MG63 (cell line): ENCODE measurements at places on chromosomes 16 and 17. TPM values are rescaled to one million over a fixed set of nuclear protein-coding genes. Genes with fewer than 3 reads are reported as not detected.
A peak's percentile ranks its signal among the peaks of the same experiment; 100 is the strongest.

Gene OR1G1
- not detected in 2 replicates for total RNA-seq

DNA sequence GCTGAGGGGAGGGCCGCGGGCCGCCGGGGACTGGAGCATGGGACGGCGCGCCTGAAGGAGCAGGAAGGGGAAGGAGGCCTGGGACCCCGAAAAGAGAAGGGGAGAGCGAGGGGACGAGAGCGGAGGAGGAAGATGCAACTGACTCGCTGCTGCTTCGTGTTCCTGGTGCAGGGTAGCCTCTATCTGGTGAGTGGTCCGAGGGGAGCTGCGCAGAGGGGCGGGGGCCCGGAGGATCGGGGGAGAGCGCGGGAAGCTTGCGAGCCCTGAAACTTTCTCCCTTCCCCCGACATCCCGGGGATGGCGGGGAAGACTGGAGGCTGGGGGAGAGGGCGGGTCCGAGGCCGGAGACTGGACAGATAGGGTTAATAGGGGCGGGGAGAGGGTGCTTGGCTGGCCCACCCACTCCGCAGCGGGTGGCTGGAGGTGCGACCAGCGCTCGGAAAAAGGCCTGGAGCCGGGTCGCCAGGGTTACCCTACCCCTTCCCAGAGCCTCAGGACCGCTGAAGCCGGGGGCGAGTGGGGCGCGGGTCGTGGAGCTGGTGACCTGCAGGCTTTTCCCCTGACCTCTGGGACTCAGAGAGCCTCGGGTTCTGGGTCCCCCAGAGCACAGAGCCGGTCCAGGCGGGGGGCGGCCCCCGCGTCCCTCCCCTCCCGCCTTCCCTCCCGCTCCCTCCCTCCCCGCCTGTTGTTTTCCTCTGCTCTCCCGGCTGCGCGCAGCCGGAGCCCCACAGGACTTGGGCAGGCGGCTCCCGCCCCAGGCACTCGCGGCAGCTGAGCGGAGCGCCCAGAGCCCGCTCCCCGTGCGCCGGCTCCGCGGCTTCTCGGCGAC is 631 bp downstream of the NXPH3 start:
- peak; percentile 43 for DNase-seq

- DNase-seq, result peak; percentile 68
Measured at GRCh38 chr17:13601776-13602551, at the start of gene HS3ST3A1. Gene HS3ST3A1, minus strand, starts transcription at chr17:13601929. Its CDS starts 800 bp downstream, at chr17:13601129.

DNA sequence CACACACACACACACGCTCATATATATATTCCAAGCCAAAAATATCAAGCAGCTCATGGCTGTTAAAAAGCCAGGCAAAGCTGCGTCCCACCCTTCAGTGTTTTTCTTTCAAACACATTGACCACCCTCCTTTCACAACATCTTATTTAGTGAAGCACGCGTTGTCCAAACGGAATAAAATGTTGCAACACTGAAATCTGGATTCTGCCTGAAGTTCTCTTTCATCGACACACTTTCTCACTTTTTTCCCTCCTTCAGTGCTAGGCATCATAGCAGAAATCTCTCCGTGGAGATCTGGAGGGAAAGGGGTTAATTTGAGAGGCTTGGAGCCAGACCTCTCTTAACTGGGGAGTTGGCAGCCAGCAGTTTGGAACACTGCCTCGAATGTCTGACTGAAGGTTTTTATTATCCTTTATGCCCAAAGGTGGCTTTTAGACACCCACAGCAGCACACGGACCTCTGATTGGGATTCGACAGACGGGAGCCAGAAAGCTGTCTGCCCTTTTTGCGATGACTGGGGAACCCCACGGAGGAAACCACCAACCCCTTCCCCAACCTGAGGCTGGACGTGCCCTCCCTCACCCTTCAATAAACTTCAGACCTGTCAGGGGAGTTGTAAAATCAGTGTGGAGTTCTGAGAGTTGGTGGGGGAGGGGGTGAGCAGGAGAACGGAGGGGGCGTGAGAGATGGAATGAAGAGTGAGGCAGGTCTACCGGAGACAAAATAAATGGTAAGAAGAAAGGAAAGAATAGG is 833.6 kb upstream of the SOX9 start:
- DNase-seq, result peak; percentile 14

Gene RCVRN
- not detected in 2 replicates for total RNA-seq

DNA sequence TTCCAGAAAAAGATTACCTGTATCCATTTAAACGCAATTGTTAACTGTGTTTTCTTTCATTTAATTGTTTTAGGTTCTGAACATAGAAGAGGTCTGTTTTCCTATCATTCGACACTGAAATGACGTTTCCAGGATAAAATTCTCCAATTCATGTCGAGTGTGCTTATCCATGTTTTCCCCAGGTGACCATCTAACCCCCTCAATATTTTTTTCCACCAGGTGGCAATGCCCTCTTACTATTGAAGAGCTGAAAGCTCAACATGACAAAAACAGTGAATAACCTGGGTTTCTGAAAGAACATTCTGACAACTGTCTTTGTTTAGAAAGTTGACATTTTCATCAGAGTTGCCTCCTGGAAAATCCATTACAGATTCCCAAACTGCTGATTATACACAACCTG is 948.7 kb downstream of the KCNJ2 start:
- DNase-seq, result no peak

- no peak for DNase-seq
Measured at GRCh38 chr16:79628501-79628975, 28.0 kb upstream of the MAF start.

- DNase-seq, result no peak
Measured at GRCh38 chr16:81754858-81755257, 24.2 kb upstream of the PLCG2 start.

- no peak for DNase-seq
Measured at GRCh38 chr17:46027048-46027975, 28.3 kb downstream of the STH start.

DNA sequence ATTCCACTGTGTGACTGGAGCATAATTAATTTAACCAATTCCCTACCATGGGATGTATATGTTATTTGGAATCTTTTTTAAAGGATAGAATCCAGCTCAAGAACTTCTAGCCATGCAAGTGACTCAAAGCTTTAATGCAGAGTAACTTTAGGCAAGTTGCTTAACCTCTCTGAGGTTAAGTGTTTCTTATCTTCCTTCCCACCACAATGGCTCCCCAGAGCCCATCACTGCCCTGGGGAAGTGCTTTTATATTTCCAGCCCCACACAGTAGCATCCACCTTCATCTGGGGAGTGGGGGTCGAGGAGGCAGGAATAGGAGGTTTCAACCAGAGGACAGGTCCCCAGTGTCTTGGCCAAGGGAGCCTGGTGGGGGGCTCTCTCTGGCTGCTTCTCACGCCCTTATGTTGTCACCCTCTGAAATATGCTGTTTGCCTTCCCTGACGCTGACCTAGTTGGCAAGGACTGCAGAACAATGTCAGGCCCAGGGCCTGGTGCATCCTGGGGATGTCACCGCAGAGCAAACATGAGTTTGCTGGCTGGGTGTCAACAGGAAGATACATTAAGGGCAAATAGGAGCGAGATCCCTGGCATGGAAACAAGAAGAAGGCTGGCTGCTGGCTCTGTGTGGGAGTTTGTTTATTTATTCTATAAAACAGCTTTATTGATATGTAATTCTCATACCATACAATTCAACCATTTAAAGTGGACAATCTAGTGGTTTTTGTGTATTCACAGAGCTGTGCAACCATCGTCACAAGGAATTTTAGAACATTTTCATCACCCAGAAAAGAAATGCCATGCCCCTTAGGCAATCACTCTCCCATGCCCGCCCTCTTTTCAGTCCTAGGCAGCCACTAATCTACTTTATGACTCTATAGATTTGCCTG is 46.6 kb upstream of the WSB1 start:
- peak; percentile 92 for DNase-seq

- peak; percentile 76 for DNase-seq
Measured at GRCh38 chr17:2090804-2091534, 36.1 kb downstream of the HIC1 start.

- no peak for DNase-seq
Measured at GRCh38 chr17:78910497-78911284, 7.7 kb upstream of the CEP295NL start.

DNA sequence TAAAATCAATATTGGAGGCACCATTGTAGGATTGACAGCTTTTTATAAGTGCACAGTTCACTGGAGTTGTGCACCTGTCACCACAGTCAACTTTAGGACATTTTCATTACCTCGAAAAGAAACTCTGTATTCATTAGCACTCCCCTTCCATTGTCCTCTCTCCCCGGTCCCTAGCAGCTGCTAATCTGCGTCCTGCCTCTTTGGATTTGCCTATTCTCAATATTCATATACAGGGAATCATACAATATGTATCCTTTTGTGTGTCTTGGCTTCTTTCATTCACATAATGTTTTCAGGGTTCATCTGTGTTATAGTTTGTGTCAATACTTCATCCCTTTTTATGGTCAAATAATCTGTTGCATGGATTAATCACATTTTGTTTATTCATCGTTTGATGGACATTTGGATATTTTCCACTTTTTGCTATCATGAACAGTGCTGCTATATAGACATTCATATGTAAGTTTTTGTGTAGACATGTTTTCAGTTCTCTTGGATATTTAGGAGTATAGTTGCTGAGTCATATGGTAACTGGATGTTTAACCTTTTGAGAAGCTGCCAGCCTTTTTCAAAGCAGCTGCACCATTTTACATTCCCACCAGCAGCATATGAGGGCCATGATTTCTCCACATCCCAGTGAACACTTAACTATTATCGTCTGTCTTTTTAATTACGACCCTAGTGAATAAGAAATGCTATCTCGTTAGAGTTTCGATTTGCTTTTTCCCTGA is 9.8 kb downstream of the DNAJA3 start:
- no peak for DNase-seq

DNA sequence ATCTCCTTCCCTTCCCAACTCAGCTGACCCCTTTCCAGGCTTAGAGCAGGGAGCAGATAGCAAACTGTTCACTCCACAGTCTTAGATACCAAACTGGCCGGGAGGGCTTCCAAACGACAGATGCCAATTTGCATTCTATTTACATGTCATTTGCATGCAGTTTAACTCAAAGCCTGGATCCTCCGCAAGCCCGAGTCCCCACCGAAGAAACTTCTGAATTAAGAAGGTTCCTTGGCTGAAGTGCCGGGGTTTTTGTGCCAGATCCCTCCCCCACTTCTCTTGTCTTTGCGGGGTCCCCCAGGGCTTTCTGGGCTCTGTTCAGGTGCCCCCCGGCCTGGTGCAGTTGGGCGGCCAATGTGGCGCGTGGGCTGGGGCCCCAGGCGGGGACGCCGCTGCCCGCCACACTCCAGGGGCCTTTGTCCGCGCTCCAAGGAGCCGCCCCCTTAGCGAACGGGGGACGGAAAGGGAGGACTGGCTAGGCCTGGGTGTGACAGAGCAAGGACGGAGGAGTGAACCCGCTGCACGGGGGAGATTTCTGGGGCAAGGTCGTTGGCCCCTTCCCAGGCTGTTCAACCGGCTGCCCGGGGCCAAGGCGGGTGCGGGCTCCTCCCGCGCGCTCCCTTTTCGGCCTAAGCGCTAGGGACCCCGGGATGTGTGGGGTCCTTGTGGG is 1.2 kb downstream of the GPRC5B start:
- no peak for DNase-seq

Gene E2F4
- 72.5 and 81.0 TPM in 2 replicates for total RNA-seq

DNA sequence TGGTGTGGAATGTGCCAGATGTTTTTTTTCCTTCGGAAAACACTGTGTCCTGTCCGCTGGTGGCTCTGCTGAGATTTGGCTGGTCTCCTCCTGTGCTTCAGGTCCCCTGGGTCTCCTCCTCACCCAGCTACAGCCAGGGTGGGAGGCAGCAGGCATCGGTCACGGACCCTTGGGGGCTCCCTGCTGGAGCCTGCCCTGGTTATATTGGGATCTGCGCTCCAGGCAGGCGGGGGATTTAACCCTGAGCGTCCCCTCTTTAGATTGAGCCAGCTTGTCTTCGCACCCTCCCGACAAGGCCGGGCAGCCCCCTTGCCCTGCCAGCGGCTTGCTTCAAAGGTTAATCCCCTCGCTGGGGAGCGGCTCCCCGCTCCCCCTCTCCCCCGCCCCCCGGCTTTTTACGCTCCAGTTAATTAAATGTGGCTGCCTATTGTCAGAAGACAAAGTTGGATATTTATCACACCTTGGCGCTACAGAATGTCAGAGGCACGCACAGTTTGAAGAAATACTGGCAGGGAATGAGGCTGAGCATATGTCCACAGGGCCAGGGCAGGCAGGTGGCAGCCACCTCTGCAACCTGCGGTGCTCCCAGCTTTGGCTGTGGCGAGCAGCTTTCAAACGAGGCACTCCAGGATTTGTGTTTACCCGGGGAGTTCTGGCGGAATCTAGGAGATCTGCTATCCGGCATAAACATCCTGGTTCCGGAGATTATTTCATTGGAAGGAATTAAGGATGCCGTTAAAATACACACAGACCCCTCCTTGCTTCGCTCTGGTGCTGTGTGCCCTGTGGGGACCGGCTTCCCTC is 38.2 kb upstream of the GSE1 start:
- no peak for DNase-seq

Gene GPT2
- 62.7 and 67.1 TPM in 2 replicates for total RNA-seq

Gene EDC4
- 19.8 and 38.6 TPM in 2 replicates for total RNA-seq

Gene ZG16
- total RNA-seq, result not detected in 2 replicates

GRCh38 chr16:75121949-75122568 is 5.5 kb upstream of the LDHD start:
- DNase-seq, result no peak

DNA sequence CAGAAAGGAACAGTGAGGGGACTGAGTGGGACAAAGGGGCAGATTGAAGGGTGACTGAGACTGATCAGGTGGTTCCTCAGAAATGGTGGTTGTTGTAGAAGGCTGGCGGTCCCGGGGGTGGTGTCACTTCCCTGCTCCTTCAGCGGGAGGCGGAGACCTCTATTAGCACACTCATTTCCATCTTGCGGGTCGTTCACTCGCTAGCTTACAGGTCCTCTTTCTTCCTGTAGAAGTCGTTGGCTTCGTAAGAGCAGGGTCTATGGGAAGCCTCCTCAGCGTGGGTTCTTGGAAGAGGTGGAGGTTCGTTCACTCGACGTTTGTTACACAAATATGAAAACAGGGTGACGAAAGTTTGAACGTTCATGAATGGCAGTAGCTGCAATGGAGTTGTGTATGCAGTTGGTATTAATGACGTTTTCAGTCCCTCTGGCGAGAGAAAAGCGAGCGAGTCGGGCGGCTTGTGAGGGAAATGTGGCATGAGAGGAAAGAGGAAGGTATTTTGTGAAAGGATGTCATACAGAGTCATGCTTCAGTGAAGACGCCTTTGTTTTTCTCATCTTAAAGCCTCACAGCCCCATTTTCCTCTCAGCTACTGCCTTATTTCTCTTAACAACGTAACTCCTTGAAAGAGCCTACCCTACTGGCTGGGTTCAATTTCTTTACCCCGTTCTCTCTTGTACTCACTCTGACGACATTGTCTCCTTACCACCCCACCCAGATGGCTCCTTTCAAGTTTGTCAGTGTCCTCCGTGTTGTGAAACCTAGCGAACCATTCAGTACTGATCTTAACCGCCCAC is 667 bp downstream of the EFCAB13 start:
- DNase-seq, result peak; percentile 66

DNA sequence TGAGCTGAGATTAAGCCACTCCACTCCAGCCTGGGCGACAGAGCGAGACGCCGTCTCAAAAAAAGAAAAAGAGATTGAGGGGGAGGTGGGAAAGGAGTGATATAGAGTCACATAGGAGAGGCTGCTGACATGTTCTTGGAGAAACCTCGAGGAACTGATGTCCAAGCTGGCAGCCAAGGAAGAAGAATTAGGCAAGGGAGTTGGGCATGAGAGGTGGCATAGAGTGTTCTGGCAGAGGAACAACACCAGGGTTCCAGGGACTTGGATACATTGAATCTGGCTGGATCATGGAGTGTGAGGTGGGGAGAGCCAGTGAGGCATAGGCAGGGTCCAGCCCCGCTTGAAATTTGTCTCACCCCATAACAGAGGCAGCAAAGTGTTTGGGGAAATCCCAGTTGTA is 10.7 kb downstream of the CDH3 start:
- no peak for DNase-seq
